Activated CD4-positive, alpha-beta T cell treated with anti-CD3 and anti-CD28 coated beads, Interleukin-2, amount 50 U/mL, for 24 hours (primary cell): ENCODE measurements at places on chromosomes 7 and 10.

DNA sequence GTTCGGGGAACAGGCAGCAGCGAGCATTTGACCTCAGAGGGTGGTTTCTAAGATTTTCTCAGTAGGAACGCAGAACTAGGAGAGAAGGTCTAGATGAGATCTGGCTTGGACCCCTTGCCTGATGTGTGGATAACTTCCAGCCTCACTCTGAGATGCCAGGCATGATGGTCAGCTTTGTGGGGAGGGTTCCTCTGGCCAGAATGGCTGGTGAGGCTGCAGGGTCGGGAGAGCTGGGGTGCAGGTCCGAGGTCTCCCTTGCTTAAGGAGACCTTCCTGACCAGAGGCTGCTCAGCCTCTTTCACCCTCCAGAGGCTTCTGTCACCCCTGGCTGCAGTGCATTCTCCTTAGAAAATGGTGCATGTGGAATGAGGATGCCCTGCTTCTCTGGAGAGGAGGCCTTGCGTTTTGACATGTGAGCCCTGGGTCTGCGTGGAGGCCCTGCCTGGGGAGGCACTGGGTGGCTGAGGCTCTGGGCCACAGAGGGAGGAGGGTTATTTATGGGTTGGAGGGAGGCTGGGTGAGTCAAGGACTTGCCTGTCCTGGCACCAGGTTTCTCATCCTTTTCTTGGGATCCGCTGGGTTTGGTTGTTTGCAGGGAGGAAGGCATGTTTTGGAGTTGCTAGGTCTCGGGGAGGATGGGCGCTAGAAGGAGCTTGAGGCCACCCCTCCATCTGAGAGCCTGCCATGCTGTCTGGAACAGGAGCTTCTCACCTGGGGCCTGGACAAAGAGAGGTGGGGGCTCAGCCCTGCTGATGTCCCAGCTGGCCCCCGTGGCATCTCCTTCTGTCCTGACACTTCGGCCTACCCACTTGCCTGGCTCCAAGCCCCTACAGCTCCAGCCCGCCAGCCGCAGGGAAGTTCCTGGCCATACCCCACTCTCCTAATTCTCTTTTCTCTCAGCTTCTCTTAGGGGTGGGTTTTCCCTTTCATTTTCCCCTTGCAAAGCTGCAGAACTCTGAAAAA lies 3.9 kb downstream of the FAM241B start:
- DNase-seq: no peak

GRCh38 chr10:103350175-103350516 lies 794 bp downstream of the PCGF6 start:
- DNase-seq: no peak

DNA sequence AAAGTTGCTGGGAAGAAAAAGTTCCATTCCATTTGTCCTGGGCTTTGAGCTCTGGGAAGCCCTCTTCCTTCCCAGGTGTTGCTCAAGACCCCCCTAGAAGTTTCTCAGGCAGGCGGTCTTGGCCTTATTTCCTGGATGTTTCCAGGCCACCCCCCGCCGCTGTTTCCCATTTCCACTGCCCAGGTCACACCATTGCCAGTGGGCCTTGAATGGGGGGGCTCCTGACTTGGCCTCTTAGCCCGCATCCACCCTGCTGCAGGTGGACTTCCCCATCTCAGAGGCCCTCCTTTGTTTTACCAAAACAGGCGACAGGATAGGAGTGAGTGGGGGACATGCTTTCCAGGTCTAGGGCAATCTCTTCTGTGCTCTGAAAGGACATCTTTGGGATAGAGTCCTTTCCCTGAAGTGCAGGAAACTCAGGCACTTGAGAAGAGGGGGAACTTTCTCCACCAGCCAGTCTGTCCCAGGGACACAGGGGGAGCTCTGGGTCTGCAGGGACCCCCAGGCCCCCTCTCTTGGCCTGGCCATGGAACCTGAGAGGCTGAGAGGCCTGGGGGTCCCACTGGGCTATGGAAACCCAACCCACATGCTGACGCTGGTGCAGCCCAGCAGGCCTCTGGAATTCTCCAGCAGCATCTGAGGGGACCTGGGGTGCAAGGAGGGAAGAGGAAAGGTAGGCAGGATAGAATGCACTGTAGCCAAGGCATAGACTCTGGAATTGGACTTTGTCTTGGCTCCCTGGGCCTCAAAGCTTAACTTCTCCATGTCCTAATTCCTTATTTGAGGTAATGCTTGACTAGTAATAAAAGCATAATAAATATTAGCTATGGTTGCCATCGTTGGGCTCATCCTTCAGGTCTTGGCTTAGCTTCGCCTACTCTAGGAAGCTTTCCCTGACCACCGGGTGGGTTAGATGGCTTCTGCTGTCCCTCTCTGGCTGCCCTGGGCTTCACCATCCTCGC lies 17.6 kb downstream of the NEURL1 start:
- DNase-seq: no peak

DNA sequence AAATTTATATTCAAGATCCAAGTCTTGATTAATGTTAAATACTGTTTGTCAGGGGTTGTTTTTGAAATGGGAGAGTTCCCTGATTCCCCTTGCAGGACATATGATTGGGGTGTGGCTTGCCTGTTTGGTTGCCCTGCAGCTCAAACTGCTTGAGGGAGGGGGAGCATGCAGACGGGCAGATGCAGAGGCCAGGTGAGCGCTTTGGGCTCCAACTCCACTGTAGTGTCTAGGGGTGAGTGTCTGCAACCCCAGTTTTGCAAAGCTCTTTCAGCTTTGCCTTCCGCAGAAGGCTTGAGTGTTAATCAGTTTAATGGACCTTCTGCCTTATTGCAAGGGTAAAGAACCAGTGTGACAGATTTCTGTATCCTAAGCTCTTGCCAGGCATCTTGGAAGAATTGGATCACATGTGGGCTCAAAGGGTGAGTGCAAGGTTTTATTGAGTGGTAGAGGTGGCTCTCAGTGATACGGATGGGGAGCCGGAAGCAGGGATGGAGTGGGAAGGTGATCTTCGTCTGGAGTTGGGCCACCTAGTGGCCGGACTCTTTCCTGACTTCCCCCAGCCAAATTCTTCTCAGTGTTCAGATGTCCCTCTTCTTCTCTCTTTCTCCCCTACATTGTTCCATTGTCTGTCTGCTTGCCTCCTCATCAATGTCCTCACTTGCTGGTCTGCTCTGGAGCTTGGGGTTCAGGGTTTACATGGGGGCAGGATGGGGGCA lies 479.7 kb downstream of the ATRNL1 start:
- no peak for DNase-seq

GRCh38 chr7:153567426-153567825 lies 484.8 kb upstream of the DPP6 start:
- DNase-seq: no peak

- DNase-seq: no peak
Measured at GRCh38 chr7:69889976-69890351, 291.7 kb downstream of the AUTS2 start.

DNA sequence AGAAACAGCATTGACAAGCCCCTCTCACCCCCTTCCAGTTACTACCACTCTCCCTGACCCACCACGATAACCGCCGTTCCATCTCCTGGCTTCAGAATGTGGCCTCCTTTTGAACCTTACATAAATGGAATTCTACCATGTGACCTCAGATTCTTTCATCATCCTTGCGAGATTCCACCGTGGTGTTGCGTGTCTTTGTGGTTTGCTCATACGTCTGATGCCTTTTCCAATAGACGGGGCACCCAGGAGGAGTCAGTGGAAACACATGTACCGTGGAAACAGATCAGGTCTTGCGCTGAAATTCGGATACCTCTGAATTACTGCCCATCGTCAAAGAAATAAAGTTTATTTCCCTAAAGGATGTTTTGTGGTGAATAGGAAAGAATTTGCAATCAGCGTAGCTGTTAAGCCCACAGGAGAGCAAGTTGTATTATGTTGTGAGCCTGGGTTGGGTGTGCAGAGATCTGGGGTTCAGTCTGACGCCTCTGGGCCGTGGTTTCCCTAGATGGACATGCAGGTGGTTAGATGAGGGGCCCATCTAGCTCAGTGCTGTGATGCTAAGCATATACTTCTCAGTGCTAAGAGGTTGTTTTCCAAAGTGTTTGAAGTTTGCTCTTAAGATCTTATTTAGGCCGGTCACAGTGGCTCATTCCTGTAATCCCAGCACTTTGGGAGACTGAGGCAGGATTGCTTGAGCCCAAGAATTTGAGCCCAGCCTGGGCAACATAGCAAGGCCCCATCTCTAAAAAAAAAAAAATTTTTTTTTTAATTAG lies 29.1 kb downstream of the GTF2IRD1 start:
- DNase-seq: no peak

DNA sequence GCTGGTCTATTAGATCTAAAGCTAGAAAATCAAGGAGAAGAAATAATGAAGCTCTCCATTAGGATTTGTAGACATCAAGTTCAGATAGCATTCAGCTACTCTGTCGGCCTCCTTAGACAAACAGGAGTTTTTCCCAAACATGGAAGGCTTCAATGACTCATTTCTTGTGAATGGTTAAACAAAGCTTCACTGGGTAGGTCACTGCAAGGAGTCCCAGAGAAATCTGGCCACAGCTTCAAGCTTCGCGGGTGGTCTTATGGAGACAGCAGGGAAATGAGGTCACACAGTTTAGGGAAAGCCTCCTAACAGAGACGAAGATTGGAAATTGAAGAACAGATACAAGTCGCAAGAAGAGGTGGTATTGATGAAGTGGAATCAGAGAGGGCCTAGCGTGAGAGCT lies 22.6 kb upstream of the LRRC72 start:
- DNase-seq: no peak

DNA sequence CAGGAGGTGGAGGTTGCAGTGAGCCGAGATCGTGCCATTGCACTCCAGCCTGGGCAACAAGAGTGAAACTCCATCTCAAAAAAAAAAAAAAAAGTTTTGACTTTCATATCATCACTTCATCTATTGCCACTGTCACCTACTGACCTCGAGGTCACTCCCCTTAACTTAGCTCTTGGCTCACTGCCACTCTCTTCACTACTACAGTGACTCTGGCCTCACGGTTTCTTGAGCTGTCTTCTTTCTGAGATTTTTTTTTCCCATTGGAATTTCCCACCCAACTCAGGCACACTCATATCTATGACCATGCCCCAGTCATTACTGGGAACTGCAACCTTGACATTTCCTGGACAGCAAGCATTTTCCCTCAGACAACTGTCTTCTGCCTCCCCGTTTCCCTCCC lies 42.6 kb upstream of the C7orf33 start:
- DNase-seq: no peak

- no peak for DNase-seq
Measured at GRCh38 chr10:114825513-114826253, 4.1 kb downstream of the FHIP2A start.

DNA sequence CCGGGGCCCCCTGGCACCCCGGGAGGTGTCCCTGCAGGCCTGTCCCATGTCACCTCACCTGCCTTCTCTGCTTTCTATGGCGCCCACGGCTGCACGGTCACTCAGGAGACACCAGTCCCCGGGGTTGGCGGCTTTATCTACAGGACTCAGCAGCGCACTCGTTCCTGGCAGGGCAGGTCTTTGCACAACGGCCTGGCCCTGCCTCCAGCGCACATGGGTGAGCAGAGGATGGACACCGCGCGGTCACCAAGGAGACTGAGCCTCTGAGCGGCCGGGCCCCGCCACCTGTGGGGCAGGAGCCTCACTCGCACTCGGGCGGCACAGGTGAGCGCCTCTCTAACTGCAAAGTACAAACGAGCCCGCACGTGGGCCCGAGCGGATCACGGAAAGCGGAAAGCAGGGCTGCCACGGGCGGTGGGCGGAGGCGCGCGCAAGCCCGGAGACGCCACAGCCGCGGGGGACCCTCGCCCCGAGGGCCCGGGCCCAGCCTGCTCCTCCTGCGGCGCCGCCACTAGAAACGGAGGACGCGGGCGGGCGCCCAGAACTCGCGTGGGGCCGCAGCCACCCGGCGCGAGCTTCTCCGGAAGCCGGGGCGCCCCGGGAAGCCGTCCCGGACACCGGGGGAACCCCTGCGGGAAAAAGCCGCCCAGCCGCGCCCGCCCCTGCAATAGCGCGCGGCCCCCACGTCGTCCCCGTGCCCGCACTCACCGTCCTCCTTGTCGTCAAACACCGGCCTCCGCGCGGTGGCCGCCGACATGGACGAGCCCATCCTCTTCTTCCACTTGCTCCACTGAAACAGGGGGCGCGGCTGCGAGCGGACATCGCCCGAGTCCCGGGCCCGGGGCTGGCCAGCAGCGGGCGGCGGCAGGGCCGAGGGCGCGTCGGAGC lies 642 bp downstream of the STK32C start:
- no peak for DNase-seq

DNA sequence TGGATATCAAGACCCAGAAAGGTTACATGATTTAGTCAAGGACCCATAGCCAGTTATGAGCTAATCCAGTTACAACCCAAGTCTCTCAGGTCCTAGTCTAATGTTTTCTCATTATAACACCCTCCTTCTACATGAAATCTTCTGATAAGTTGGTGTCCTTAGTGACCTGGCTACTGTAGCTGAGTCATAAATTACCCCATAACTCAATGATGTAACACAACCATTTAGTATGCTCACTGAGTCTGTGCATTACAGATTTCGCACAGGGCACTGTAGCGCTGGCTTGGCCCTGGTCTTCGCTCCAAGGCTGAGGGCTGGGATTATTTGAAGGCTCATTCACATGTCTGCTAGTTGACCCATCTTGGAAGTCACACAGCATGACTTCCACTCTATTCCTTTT lies 36.0 kb upstream of the GLCCI1 start:
- no peak for DNase-seq

GRCh38 chr7:77529279-77529678 lies 7.8 kb upstream of the PTPN12 start:
- DNase-seq: no peak

DNA sequence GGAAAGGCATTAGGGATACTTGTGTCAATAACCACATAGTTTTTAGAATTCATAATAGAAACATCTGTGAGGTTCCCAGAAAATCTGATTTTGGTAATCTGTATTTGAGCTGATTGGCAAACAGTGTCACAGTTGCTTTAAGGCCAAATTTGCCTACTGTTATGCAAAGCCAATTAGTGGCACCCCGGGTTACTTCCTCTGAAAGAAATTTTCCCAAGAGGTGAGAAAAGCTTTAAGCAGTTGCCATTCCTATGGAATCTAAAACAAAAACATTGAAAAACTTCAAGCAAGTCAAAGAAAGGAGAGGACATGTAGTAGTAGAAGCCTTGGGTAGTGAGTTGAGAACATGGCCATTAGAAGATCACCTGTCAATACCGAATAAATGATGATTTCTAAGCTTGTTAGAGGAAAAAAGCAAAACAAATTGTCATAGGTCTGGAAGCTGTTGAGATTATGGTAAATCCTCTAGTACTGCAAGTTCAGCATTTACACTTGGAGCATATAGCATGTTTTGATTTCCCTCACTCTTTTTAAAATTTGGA lies 176.8 kb downstream of the TWIST1 start:
- DNase-seq: no peak

GRCh38 chr10:101941871-101942270 lies 98.3 kb upstream of the KCNIP2 start:
- DNase-seq: no peak

DNA sequence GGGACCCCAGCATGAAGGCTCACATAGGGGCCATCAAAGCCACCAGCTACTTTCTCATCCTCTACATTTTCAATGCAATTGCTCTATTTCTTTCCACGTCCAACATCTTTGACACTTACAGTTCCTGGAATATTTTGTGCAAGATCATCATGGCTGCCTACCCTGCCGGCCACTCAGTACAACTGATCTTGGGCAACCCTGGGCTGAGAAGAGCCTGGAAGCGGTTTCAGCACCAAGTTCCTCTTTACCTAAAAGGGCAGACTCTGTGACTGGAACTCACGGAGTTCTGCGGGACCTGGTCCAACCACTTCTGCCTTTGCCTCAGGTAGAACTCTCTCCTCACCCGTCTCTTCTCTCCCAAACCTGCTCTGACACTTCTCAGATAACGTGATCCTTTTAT lies 945 bp downstream of the TAS2R40 start:
- no peak for DNase-seq
